Retina (tissue), 1 donor: ENCODE measurements at places on chromosomes 1 and 21.

GRCh38 chr21:39055167-39055767 lies 128.0 kb downstream of the PSMG1 start:
- no peak for DNase-seq

- DNase-seq = no peak
Measured at GRCh38 chr1:90155721-90156487, 161.0 kb downstream of the ZNF326 start.

- DNase-seq = peak; percentile 93
Measured at GRCh38 chr1:181105134-181106021, 16.9 kb downstream of the IER5 start.

- DNase-seq = no peak
Measured at GRCh38 chr1:67609577-67610341, 75.2 kb upstream of the GADD45A start.

DNA sequence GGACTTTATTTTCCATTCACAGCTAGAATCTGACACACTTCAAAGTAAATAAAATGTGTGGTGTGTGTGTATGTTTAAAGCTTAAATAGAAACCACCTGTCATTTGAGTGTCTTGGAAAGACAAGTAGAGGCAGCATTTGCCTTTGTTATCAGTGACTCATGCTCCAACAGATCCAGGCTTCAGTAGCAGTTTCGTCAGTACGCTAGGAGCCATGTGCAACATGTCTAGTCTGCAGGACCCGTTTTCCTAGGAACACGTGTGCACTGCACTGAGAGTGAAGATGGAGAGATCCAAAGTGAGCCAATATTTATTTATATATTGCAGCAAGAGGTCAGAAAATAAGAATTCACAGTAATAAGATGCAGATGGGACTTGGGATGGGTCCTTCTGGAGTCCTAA lies 41.8 kb downstream of the SGIP1 start:
- no peak for DNase-seq

GRCh38 chr1:107244709-107245500 lies 104.1 kb downstream of the NTNG1 start:
- DNase-seq = peak; percentile 11

GRCh38 chr1:38201431-38201830 lies 154.8 kb upstream of the POU3F1 start:
- no peak for DNase-seq

- no peak for DNase-seq
Measured at GRCh38 chr1:5758000-5758858, 234.0 kb downstream of the NPHP4 start.

DNA sequence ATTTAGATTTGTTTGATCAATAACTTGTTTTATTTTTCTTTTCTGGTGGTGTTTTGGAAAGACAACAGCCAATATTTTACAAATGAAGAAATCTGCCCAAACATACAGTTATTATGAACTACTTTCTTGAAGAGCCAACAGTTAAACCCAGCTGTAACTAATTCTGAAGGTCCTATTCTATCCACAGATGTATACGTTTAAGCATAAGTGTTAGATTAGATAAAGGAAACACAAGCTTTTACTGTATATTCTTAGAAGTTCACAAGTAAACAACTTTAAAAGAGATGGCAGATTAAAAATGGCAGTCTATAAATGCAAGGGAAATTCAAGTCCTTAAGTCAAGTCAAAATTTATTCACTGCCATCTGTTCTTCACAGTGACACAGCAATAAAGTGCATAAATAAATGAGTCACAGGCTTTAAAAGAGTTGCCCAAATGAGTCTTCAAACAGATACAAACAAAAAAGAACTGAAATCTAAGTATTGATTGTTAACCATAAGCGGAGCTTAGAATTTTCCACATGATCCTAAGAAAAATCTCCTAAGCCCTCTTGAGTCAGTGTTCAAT lies 49.9 kb upstream of the KCNH1 start:
- DNase-seq = no peak

- DNase-seq = no peak
Measured at GRCh38 chr1:54710841-54711240, 4.8 kb upstream of the TTC4 start.

DNA sequence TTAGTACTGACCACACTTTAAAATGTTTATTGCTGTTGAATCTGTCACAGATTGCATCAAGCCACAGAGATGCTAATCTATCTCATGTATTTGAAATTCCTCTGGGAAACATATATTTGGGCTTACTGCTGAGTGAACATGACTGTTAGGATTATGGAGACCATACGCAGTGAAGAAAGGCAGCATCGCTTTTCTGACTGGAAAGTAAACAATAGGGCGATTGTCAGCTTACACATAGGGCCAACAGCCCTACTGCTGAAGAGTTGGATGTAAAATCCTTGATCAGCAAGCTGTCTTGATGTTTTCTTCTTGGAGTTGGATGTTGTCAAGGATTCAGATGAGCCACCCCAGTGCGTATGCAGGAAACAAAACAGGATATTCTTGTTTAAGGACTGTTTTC lies 368.7 kb upstream of the ADGRL2 start:
- no peak for DNase-seq

GRCh38 chr1:209546390-209547085 lies 37.0 kb upstream of the CAMK1G start:
- DNase-seq = no peak

DNA sequence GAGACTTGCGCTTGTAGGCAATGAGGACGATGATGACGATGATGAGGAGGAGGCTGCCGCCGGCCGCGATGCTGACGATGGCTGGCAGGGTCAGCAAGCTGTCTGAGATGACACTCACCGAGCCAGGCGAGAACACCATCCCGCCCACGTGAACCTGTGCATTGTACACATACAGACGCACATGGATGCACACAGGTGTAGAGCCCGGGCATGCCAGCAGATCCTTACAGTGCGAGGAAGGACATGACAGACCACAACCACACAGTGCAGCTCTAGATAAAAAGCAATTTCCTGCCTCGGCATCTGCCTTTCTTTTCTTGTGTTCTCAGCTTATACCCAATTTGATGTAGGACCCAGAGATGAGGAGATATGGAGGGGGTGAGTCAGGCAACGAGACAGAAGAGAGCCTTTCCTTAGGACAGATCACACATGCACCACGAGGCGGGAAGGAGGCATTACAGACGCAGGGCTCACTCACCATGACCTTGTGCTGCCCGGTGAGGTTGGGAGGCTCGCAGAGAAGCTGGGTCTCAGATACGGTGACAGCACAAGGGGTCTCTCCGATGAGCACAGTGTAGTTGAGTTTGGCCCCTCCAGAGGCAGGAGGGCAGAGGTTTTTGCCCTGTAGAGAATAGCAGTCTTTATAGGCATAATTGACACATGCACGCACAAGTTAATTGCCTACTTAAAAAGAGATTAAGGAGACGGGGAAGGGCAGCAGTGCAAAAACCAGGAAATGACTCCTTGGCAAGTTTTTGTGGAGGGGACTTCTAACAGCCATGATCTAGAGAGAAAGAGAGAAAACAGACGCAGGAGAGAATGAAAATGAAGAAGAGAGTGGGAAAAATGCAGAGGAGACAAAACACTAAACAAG lies 133.9 kb upstream of the CD34 start:
- DNase-seq = no peak

DNA sequence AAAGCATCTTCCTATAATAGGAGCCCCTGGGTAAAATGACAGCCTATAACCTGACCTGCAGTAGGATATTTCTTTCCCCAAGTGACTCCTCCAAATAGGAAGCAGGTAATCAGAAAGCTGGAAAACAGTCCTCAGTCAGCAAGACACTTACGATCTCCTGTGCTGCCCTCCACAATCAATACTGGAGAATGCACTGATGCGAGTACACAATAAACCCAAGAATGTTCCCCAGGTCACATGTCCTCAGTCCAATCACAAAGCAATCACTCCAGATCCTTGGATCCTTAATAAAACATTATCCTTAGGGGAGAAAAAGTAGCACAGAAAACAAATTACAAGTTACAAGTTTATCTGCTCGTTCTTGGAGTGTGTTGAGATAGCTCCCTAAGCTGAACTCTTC lies 233.1 kb downstream of the SLC45A1 start:
- peak; percentile 21 for DNase-seq

DNA sequence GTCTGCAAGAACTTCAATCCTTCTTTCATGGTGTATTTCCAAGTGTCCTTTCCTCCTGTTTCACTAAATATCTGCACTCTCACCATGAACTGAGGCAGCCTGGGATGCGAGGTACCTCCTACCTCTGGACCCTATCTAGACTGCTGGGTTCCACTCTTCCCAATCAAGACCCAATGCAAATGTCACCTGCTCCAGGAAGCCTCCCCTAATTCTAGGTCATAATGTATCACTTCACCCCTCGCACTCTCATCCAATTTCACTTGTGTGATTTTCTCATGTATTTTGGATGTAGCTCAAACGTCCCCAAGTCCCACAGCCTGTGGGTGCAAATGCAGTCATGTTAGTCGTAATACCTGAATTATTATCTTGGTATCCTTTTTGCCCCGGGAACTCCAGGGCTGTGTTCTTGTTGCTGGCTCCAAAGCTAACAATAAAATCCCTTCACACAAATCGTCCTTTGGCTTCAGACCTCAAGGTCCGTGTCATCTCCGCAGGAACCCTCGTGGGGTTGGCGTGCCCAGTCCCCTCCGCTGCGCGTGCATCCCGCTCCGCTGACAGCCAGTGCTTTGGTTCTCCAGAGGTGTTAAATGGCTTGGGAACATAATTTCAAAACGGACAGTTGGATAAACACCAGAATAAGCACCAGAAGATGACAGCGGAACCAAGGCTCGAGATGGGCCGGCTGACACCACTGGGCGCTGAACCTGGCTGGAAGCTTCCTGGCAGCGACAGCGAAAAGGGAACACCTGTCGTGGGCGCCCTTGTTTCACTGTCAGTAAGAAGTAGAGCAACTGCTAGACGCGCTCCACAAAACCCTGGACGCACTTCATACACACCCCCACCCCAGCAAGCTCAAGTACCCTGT lies 1.0 kb upstream of the BACH1 start:
- DNase-seq = peak; percentile 13

DNA sequence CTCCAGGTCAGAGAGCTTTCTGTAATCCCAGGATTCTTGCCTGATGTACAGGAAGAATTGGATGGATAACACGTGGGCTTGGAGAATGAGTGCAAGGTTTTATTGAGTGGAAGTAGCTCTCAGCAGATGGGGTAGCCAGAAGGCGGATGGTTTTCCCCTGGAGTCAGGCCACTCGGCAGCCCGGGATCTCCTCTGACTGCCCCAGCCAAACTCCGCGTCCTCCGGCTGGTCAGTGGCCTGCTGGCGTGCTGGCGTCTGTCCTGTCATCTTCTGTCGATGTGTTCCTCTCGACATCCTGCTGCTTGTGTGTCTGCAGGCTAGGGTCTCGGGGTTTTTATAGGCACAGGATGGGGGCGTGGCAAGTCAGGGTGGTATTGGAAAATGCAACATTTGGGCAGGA lies 27.4 kb upstream of the GJA9 start:
- DNase-seq = no peak

DNA sequence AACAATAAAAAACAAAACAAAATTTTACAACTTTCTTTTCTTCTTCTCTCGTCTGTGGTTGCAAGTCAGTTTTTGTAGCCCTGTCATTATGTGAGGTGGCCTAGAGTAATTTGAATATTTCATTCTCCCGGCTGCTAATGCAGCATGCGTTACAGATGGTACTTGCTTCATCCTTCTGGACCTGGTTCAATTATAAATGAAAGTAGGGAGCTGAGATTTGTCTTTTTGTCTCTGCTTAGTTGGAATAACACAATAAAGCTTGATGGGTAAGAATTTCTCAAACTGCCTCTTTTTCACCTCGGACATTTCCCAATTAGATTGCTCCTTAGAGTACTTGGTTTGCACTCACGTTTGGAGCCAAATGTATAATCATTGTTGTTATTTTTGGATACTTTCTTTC lies 201.6 kb downstream of the PBX1 start:
- DNase-seq = no peak

- no peak for DNase-seq
Measured at GRCh38 chr1:76141929-76142328, 67.4 kb downstream of the ST6GALNAC3 start.

- DNase-seq = no peak
Measured at GRCh38 chr1:164660412-164660772, 101.4 kb downstream of the PBX1 start.

DNA sequence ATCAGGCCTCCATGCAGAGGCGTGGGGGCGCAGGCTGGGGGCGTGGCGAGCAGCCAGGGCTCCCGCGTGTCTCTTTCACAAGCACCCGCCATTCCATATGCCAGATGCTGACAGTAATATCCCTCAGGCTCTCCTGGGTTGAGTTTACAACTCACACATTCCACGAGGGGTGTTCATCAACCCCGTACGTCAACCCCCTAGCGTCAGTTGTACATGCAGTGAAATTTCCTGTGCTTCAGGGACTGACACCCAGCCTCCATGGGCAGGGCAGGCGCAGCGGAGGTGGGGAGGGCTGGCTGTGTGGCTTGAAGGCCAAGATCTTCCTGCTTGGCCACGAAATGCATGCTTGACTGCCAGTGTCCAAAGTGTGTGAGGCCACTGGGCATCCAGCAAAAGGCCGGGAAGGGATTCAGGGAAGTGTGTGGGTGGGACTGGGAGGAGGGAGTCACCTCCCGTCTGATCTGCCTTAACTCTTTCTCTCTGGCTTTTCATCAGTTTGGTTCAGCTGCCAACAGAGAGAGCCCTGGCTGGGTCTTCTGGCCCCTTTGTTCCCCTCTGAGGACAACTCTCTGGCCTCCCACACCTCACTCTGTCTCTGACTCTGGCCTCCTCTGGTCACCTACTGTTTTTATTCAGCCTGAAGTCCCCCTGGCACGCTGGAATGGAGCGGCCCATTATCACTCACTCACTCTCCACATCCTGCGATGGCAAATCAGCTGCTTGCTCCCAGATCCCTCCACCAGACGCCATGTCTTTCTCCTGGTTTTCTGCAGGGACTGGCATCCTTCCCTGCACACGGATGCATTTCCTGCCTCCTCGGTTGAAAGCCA lies 33.8 kb downstream of the CLIC6 start:
- no peak for DNase-seq

DNA sequence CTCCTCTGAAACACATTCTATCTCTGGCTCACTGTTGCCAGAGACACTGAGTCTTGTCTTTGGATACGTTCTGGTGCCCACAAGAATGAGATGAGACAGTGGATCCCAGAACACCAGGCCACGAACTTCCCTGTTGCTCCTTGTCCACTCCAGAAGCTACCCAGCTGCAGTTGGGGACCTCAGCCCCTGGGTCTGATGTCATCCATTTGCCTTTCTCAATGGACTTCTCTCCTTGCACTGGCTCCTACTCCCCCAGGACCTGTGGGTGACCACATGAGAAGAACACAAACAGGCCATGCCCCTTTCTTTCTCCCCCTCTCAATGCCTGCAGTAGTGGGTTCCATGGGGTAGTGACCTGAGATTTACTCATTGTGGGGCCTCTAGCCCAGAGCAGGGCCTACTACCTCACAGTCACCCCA lies 5.9 kb downstream of the NBPF1 start:
- no peak for DNase-seq

DNA sequence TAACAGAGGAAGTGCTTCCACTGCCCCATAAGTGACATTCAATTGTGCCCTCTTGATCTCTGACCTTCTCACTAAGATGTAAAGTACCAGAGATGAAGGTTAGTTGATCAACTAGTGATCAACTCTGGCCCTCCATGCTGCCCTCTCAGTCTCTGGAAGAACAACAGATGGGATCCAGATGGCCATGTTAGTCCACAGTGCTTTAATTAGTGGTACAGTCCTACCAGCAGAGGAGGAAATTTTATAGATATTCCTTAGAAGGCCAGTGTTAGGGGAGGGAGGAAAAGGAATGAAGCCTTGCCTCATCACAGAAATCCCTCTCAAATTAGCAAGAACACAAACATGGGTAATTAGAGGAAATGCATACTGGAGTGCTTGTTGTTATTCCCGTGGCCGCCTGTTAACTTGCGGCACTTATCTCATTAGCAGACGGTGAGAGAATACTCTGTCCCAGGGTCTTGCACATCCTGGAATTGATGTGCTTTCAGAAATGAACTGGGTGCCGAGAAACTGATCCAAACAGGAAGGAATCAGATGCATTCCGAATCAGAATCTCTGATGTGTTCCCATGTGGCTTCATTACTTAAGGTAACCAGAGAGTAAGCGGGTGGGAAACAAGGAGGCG lies 91.1 kb upstream of the RGS4 start:
- no peak for DNase-seq
